Esophagus muscularis mucosa (tissue), 4 donors: ENCODE measurements at places on chromosomes 11 and 22. TPM values are rescaled to one million over a fixed set of nuclear protein-coding genes. Genes with fewer than 3 reads are reported as not detected.

- H3K4me1 ChIP-seq, result no peaks in the 10 kb centered on the region
- H3K4me3 ChIP-seq, result no peak overlapping the region
- H3K27ac ChIP-seq, result no peak overlapping the region
- H3K36me3 ChIP-seq, result no peaks in the 10 kb centered on the region
- DNase-seq, result no peak
These were observed 14.5 kb upstream of the OR10V1 start for GRCh38 chr11:59728154-59728553.

- H3K27ac ChIP-seq, result no peak overlapping the region
- no peaks in the 10 kb centered on the region for H3K4me1 ChIP-seq
- no peak for DNase-seq
- H3K4me3 ChIP-seq, result no peak overlapping the region
- H3K36me3 ChIP-seq, result no peaks in the 10 kb centered on the region
These were observed 74.5 kb upstream of the LMO1 start for GRCh38 chr11:8338138-8338537.

DNA sequence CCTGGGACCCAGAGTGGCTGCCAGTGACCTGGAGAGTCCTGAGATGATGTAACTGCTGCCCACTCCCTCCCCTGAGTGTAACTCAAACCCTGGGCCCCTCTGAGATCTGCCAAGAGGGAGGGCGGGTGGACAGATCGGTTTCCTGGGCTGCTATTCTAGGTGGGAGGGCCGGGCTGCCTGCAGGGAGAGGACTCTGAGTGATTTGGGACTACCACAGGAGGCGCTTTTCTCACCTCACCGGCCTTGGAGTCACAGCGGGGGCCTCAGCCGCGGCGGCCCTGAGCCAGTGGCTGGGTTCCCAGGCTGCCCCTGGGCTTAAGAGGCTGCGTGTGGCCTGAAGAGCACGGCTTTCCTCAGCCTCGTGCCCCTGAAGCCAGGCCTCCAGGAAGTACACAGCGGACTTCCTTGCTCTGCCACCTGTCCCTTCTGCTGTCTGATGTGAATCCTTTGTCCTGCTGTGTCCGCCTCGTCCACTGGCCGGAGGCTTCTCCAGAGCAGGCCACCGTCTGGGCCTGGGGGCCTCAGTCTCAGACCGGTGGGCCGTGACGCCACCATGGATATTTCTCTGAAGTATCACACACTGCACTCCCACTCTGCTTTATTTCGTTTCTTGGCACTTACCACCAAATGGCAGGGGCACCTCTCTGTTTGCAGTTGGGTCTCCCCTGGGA, 11.5 kb downstream of the RELT start:
- no peak for DNase-seq
- no peak overlapping the region for H3K27ac ChIP-seq
- no peaks in the 10 kb centered on the region for H3K36me3 ChIP-seq
- H3K4me3 ChIP-seq, result no peak overlapping the region
- peaks cover 62% of the 10 kb centered on the region for H3K4me1 ChIP-seq

DNA sequence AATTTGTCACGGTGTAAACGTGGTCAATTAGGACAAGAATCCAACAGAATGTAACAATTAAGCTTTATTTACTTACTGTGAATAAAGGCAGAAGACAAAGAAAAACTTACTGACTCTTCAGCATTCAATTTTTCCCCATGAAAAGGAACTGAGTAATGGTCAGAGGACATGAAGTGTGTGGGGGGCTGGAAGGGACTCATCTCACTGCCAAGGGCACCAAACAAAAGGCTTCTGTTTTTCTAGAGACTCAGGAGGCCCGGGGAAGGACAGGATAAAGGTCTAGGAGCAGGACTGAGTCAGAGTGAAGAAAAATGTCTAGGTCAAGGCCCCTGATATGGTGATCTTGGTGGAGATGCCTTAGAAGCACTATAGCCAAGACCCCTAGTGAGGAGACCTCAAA, 564.2 kb upstream of the ANO5 start:
- H3K4me3 ChIP-seq, result no peak overlapping the region
- no peaks in the 10 kb centered on the region for H3K36me3 ChIP-seq
- H3K27ac ChIP-seq, result no peak overlapping the region
- DNase-seq, result no peak

DNA sequence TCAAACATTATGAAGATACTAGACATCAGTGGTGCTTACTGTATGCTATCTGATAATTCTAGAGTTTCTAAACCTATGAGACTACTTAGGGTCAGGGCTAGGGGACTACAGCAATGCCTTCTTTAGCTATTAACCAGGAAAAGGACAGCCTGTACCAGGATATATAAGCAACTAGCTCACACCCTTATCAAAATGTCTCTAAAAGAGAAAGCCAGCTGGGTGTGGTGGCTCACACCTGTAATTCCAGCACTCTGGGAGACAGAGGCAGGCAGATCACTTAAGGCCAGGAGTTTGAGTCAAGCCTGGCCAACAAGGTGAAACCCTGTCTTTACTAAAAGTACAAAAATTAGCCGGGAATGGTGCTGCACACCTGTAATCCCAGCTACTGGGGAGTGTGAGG, 55.8 kb downstream of the RAB6A start:
- H3K4me3 ChIP-seq, result no peak overlapping the region
- DNase-seq, result no peak
- no peaks in the 10 kb centered on the region for H3K4me1 ChIP-seq
- H3K36me3 ChIP-seq, result peaks cover 81% of the 10 kb centered on the region
- no peaks in the 10 kb centered on the region for H3K27me3 ChIP-seq
- H3K27ac ChIP-seq, result no peak overlapping the region

GRCh38 chr11:2419638-2420501, 19.3 kb downstream of the TSSC4 start:
- H3K4me3 ChIP-seq, result no peak overlapping the region
- no peaks in the 10 kb centered on the region for H3K36me3 ChIP-seq
- peaks cover 16% of the 10 kb centered on the region for H3K4me1 ChIP-seq

DNA sequence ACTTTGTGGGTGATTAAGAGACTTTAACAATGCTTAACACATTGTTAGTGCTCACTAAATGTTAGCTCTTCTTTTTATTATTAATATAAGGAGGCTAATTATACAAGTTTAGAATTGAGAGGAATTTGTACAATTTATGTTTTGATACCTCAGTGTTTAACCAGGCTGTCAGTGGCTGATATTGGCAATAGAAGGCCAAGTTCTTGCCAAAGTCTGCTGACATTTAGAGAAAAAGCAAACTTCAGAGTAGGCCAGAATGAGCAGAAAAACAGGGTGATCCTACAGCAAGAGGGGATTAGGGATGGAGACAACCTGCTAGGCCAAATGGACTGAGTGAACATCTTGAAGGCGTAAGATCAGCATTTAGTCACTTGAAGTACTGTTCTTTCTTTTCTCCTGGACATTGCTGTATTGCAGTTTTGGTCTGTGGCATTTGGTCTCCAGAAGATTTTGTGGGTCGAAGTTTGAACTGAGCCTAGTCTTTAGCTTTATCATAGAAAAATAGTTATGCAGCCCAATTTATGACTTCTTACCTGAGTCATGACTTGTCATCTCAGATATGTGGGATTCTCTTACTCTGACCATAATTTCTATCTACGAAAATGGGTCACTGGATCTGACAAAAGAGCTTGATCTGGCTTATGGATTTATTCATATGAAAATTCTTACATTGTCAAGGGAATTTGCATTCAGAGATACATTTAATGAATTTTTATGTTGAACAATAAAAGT, 9.0 kb downstream of the TRIM44 start:
- H3K4me3 ChIP-seq, result no peak overlapping the region
- H3K27me3 ChIP-seq, result no peaks in the 10 kb centered on the region
- peaks cover 27% of the 10 kb centered on the region for H3K4me1 ChIP-seq

- no peak overlapping the region for H3K27ac ChIP-seq
- no peaks in the 10 kb centered on the region for H3K27me3 ChIP-seq
- DNase-seq, result no peak
- no peaks in the 10 kb centered on the region for H3K36me3 ChIP-seq
- no peak overlapping the region for H3K4me3 ChIP-seq
- H3K4me1 ChIP-seq, result no peaks in the 10 kb centered on the region
These were observed 17.0 kb downstream of the THY1 start for GRCh38 chr11:119406005-119406404.

- no peaks in the 10 kb centered on the region for H3K27me3 ChIP-seq
- DNase-seq, result no peak
- no peak overlapping the region for H3K27ac ChIP-seq
- no peaks in the 10 kb centered on the region for H3K36me3 ChIP-seq
- H3K4me1 ChIP-seq, result no peaks in the 10 kb centered on the region
- no peak overlapping the region for H3K4me3 ChIP-seq
These were observed 79.1 kb upstream of the LMO2 start for GRCh38 chr11:33970984-33971466.

DNA sequence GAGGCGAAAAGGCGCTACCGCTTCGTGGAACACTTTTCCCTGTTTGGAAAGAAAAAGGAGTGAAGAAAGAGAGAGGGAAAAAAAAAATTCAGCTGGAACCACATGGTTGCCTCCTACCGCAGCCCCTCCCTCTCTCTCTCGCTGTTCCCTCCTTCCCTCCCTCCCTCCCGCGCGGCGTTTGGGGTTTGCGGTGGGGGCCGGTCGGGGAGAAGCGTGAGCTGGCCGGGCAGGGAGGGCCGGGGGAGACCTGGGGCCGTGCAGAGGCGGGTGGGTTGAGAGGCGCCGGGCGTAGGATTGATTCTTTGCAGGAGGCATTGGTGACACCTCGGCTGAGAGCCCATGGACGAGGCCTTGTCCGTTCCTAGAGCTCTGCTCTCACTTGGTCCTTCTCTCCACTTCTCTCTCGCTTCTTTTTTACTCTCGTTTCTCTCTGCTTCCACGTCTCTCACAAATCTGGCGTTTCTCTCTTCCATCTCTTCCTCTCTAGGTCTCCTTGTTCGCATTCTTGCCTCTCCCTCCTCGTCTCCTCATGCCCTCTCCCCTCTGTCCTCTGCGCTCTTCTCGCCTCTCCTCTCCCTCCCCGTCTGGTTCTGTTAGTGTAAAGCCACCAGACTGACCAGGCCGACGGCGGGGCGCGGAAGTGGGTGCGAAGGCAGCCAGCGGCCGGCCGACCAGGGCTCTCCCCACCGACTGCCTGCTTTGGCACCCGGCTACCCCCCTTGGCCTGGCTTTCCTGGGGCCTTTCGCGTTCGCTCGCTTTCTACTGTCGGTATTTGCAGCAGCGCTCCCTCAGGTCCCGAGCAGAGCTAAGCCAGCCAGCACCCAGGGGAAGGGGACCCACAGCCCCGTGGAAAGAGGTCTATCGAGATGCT, at the start of gene CLMP:
CLMP (minus strand) TSS at position 61 of the 872 bp plus-strand sequence. CDS start 308 bp downstream, outside the sequence.
- H3K36me3 ChIP-seq, result no peaks in the 10 kb centered on the region
- no peak for DNase-seq
- H3K27me3 ChIP-seq, result no peaks in the 10 kb centered on the region
- H3K4me3 ChIP-seq, result peak within 1 kb of the TSS; percentile 56

DNA sequence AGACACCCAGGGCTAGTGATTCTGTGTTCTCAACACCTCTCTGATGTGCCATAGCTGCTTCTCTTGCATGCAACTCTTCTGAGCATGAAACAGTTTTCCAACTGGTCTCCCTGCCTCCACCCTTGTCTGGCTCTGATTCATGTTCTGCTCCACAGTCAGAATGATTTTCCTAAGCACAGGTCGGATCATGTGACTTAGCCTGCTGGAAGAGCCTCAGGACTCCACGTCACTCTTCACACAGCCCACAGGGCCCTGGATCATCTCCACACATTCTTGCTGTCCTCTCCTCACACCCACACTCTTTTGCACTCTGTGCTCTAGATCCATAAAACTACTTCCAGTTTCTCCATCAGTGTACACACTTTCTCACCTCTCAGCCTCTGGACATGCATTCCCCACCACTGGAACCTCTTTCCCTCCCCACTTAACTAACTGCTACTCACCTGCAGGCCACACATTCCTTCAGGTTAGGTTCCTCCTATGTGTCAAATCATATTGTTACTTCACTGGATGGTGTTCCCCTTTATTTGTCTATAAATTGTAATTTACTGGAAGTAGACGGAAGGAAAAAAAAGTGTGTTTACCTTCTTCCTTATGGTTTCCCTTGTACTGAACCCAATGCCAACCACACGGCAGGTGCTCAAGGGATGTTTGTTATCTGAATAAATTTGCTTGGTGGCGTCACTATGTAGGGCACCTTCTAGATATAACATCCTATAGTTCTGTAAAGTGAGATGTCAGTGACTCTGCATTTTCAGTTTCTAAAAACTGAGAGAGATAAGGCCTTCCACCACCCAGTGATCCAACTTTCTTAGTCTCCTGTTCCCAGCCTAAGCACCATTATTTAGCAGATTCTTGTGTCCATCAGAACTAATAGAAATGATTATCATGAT, 133.7 kb downstream of the ETS1 start:
- peak overlapping the region; percentile 16 for H3K27ac ChIP-seq
- peaks cover 19% of the 10 kb centered on the region for H3K4me1 ChIP-seq
- DNase-seq, result no peak
- no peaks in the 10 kb centered on the region for H3K27me3 ChIP-seq
- peaks cover 23% of the 10 kb centered on the region for H3K36me3 ChIP-seq

GRCh38 chr11:122727101-122727929, 71.8 kb downstream of the UBASH3B start:
- no peaks in the 10 kb centered on the region for H3K36me3 ChIP-seq
- no peak overlapping the region for H3K4me3 ChIP-seq
- no peak overlapping the region for H3K27ac ChIP-seq
- DNase-seq, result no peak
- H3K27me3 ChIP-seq, result no peaks in the 10 kb centered on the region

GRCh38 chr22:41544671-41545476, 604 bp upstream of the POLR3H start:
- H3K27me3 ChIP-seq, result no peaks in the 10 kb centered on the region
- peak overlapping the region; percentile 74 for H3K4me3 ChIP-seq
- peaks cover 3% of the 10 kb centered on the region for H3K36me3 ChIP-seq
- peaks cover 44% of the 10 kb centered on the region for H3K4me1 ChIP-seq

DNA sequence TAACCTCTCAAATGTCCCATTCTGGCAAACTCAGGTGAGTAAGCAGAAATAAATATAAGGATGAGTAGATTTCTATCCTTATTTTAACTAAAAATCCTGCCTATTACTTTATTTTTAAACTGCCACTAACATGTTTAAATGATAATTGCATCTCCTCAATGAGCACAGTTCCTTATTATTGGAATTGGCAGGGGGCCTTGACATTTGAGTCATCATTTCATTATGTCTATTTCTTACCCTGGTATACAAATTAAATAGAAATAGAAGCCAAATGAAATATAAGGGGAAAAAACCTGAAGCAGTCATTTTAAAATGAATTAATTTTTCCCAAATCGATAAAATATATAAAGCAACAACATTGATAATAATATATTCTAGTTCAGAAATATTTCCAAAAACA, 81.2 kb downstream of the GUCY1A2 start:
- no peak overlapping the region for H3K4me3 ChIP-seq
- H3K4me1 ChIP-seq, result no peaks in the 10 kb centered on the region
- no peak overlapping the region for H3K27ac ChIP-seq
- H3K36me3 ChIP-seq, result no peaks in the 10 kb centered on the region

The IGLL1 gene
- total RNA-seq, result not detected

The OR51I1 gene
- not detected for total RNA-seq

The SCGB2A2 gene
- not detected for total RNA-seq

The LARGE1 gene
- 29.9 TPM for total RNA-seq
